SIG-M5 (cell line): ENCODE measurements at places on chromosomes 7 and 10.

GRCh38 chr7:14978687-14979086, 76.1 kb upstream of the DGKB start:
- no peak for DNase-seq

DNA sequence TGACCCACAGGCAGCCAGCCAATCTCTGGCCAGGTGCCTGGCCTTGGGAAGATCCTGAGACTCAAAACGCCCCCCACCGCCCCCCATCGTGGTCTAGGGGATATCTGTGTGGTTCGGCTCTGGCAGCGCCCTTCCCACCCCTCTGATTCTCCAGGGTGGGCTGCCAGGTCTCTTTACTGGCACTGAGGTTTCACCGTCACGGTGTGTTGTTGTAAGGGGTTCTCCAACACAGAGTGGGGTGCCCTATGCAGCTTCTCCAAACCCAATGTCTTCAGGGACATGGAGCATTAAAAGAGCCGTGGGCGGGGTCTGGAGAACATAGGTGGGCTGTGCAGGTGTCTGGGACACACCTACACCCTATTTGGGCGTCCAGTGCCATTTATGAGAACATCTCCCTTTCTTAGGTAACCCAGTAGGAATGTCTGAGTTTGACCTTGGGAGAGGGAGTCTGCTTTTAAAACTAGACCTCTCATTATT, 1.5 kb downstream of the MAFK start:
- no peak for DNase-seq

DNA sequence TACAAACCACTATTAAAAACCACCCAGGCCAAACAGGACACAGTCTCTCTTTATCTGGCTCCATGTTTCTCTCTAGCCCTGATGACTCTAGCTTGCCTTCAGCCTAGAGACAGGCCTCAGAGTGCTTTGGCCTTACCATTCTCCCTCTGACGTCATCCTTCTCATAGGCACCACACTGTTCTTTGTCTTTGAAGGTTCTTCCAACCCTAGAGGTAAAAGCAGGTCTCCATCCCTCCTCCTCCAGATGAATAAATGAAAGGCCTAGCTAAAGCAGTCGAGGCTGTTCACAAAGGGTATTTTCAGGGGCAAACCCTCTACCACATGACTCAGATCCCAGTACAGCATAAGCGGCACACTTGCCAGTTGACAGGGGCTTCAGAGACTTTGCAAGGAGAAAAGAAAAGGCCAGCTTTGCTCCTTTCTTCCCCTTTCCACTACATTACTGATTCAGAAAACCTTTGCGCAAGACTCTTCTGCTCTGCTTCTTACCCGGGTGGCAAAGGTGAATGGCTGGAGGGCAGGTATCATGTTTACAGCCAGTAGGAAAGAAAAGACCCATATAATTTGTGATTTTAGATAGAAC, 14.8 kb downstream of the NFE2L3 start:
- no peak for DNase-seq

DNA sequence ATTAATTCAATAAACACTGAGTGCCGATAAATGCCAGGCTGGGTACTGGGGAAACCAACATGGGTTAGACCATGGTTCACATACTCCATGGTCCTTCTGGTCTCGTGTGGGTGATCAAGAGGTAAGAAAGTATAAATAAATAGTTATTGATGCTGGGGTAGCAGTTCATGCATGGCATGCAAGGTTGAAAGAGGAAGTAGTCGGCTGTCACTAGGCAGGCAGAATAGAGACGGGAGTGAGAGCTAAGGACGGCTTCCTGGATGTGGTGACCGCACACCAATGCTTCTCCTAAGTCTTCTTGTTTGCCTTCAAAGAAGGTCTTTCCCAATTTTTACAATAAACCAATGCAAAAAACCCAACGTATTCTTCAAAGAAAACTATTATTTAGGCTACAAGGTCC, 208.6 kb downstream of the ADAM12 start:
- DNase-seq, result no peak

DNA sequence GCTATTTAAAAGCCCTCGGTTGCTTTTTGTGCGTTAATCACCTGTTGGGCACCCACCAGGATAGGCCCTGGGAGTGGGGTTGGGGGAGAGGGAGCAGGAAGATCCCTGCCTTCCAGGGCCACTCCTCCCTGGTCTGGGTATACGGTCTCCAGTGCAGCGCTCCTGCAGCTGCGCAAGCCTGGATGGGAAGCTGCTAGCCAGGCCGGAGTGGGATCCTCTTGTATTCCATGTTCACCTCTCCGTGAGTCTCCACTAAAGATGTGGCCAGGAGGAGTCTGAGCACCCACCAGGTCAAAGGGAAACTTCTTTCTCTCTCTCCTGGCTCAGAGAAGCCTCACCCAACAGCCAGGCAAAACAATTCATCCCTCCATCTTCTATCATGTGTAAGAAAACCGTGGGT, 78.8 kb upstream of the ANLN start:
- DNase-seq, result no peak

GRCh38 chr10:124307591-124307990, 111.1 kb downstream of the OAT start:
- DNase-seq, result no peak

- no peak for DNase-seq
Measured at GRCh38 chr7:133570321-133570720, 317.4 kb downstream of the EXOC4 start.

- DNase-seq, result no peak
Measured at GRCh38 chr10:3902809-3903410, 117.9 kb upstream of the KLF6 start.

GRCh38 chr7:19099924-19100323, 17.5 kb downstream of the TWIST1 start:
- DNase-seq, result no peak

DNA sequence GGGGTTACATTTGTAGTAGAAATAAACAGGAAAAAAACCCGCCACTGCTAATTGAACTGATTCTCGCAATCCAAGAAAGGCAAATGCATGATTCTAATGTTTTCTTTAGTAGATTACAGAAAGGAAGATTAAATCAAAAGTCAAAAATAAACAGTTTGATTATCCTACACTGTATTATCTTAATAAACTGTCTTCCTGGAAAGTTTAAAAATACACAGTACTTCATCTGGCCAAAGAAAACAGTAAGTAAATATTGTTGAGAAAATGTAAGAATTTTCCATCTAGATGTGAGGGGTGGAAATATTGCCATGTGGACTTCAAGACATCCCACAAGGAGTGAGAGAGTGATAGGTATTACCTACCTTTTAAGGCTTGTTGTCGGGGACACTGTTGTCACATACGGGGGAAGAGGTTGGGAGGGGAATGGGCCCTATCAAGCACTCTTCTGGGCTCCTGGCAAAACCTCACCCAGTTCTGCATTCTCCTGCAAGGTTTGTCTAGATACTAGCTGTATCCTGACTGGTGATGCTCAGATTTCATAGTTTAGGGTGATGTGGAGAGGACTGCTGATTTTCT, 17.8 kb downstream of the GRK5 start:
- no peak for DNase-seq

- no peak for DNase-seq
Measured at GRCh38 chr7:30921540-30922401, 10.1 kb downstream of the AQP1 start.

- no peak for DNase-seq
Measured at GRCh38 chr7:98227939-98228338, 16.7 kb downstream of the BHLHA15 start.

GRCh38 chr7:52260046-52260665, 775.3 kb upstream of the POM121L12 start:
- no peak for DNase-seq

DNA sequence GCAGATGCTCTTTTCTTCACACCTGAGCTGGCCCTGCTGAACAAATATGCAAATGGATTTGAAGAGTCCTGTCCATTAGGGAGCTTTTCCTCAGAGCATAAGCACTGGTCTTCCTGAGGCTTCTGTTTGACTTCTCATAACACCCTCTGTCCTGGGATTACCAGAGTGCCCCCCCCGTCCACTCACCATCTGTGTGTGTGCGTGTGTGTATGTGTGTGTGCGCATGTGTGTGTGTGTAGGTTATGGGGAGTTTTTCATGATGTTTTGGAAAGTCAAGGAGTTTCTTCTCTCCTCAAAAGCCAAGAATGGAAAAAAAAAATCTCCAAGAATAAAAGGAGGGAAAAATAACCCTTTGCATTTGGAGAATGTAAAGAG, 57.7 kb upstream of the COMTD1 start:
- no peak for DNase-seq
